ENCODE measurements at places on chromosomes 5 and 9.

DNA sequence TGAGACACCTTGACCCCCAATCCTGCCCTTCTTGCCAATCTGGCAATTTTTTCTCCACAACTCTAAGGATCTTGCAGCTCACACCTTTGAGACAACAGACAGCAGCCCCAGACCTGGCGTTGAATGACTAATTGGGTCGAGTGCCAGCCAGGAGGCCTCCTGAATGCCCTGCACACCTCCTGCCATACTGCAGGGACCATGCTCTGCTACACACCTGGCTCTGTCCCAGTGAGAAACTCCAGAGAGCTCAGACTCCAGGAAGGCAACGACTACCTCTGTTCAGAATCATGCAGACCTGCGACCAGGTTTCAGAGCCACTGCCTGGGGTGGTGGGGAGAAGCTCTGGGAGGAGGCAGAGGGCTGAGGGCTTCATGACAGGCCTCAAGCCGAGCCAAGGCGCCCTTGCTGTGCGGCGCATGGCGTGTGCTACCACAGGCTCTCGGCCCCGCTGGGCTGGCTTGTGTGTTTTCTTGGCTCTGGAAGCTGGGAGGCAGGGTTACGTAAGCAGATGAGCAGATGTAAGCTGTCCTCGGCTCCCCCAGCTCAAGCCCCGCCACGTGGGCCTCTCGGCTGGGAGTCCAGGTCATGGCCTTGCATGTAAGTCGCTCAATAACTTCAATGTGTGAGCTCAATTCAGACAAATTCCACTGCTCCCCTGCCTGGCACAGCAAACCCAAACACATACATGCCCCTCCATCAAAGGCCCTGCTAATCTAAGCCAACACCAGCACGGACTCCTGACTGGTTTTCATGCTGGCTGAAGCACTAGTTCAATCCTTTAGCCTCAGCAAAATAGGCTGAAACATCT, 27.5 kb downstream of the B4GALT1 start:
- no peak for DNase-seq

DNA sequence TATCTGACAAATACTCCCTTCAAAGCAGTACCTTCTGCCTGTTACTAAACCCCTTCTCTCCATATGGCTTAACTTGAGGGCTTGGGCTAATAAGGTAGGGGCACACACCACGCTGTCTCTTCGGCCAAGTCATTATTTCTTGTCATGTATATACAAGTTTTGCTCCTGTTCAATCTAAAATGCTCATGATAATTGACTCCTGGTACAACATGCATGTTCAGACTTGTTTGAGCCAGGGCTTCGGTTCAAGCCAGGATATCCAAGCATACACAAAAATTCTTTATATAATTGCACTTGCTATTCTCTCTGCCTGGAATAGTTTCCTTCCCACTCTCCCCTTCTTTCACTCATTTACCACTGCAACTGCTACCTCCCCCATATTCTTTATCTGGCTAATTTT, 756.0 kb upstream of the C9orf72 start:
- DNase-seq, result no peak

DNA sequence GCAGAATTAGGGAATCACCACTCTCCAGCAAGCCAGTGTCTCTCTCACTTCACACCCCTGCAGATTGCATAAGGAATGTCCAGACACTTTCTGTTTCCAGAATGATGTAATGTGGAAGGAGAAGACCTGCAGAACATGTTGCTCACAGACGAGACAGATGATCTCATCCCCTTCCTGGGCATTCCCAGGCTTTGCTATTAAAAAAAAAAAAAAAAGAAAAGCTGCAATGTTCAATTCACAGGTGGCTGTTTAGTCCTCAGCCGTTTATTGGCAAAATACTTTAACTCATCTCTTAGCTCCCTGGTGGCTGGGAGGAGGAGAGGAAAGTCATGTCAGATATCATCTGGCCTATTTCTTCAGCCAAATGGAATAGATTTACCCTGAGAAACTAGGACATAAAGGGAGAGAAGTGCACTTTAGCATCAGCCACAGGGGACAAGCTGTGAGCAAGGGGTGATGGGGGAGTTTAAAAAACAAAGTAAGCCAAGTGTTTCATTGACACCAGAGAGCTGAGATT, 95.9 kb upstream of the TNC start:
- no peak for DNase-seq

DNA sequence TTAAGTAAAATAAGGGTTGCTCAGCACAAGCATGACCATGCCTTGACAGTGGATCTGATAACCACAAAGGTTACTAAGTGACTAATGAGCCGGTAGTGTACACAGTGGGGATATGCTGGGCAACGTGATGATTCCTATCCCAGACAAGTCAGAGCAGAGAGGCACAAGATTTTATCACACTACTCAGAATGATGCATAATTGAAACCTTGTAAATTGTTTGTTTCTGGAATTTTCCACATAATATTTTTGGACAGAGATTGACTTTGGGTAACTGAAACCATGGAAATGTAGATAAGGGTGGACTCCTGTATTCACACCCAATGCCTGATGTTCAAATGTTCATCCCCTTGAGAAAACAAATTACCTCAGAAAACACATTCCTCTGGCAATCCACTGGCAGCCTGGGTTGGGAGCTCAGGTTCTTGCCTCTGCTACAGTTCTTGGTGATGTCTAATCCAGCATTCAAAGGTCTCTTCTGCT, 16.2 kb upstream of the ERAP1 start:
- no peak for DNase-seq

Measured in stimulated activated CD8-positive, alpha-beta memory T cell treated with anti-CD3 and anti-CD28 coated beads, Interleukin-7, amount 100 ng/mL, for 1 hour (primary cell).